ENCODE measurements at places on chromosomes 5 and 9.

DNA sequence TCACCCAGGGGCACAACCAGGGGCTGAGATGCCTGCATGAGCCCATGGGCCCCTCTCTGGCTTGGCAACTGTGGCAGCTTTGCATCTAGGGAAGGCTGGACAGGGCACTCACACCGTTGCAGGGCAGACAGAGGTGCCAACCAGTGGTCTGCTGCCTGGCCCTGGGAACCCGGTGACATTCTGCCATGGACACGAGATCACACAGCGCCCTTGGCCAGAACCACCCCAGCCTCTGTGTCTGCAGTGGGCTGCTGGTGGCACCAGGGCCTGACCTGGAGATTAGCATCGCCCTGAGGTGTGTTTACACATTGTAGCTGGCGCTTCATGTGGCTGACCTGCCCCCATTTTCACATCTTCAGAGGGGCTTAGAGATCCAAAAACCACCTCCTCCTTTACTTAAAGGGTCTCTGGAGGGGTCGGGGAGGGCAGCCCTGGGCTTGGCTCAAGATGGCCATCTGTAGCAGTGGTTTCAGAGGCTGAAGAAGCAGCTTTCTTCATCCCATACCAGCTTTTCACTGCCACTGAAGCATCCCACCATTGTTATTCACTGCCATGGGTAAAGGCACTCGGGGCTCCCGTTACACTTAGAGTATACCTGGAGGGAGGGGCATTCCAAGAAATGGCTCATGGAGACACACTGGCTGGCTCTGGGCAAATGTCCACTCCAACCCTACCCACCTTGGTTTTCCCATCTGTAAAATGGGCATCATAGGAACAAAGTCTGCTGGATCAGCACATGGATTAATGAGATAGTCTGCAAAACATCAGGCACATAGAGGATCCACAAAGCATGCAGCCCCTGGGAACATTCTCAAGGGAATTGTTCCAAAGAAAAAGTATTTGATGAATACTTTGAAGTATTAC is 11.4 kb downstream of the DCANP1 start:
- no peak for DNase-seq

GRCh38 chr5:157555037-157555640 is 20.4 kb downstream of the ADAM19 start:
- DNase-seq, result no peak

- no peak for DNase-seq
Measured at GRCh38 chr5:153676821-153677220, 186.4 kb downstream of the GRIA1 start.

DNA sequence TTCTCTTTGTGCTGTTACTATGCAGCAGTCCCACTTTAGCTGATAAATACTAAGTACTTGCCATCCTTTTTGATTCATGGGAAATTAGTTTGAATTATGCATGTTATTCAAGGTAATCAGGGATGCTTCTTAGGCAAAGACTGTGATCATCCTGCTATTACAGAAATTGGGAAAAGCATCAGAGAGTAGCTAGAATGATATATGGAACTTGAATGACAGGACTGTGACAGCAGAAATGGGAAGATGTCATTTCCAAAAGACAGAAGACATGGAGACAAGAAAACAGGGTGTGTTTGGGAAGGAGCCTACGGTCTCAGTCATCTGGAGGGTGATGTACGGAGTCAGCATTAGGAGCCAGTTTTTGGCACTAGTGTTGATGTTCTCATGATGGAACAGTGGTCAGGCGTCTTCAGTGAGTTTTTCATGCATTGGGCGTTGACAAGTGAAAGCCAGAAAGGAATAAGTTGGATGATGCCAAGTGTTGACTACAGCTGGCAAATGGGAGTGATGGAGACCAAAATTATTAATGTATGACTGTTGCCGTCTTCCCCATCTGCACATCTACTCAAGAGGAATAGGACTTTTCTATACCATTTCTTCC is 70.4 kb downstream of the TMEM167A start:
- DNase-seq, result no peak

DNA sequence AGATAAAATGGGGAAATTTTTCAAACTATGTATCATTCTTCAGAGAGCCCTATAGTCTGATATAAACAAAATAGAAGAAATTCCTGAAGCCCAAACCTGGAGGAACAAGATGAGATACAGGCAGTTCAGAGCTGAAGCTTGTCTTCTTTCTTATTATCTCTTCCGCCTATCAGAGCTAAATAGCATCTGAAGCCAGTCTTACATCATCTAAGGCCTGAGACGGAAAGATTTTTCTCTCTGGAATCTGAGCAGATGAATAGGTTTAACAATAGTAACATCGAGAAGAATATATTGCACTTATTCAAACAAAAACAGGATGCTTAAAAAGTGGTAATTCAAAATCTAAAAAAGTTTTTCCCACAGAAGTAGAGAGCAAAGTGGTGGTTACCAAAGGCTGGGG is 59.8 kb downstream of the LPAR1 start:
- no peak for DNase-seq

GRCh38 chr9:79588488-79589223 is 16.9 kb downstream of the TLE4 start:
- no peak for DNase-seq

GRCh38 chr9:37259951-37260350 is 139.6 kb downstream of the ZCCHC7 start:
- no peak for DNase-seq

- no peak for DNase-seq
Measured at GRCh38 chr9:6383551-6384225, 29.3 kb upstream of the UHRF2 start.

DNA sequence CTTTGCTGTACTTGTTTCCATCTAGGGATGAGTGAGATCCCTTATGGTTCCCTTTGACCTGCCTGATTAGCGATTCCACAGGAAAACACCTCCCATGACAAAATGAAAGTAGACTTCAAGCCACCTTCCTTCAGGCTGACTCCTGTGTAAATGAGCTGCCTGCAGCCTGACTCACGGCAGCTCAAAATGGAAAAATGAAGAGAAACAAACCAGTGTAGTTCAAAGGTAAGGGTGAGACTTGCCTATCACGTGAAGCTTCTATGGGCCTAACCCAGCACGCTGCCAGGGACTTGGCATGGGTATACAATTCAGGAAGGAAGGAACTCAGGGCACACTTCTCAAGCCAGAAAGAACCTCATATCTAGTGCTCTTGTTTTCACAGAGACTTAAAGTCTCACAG is 110.1 kb upstream of the LRRTM2 start:
- DNase-seq, result peak; percentile 48

GRCh38 chr5:91397791-91398190 is 14.7 kb upstream of the ARRDC3 start:
- no peak for DNase-seq

- no peak for DNase-seq
Measured at GRCh38 chr9:126430124-126430523, 103.5 kb downstream of the MVB12B start.

DNA sequence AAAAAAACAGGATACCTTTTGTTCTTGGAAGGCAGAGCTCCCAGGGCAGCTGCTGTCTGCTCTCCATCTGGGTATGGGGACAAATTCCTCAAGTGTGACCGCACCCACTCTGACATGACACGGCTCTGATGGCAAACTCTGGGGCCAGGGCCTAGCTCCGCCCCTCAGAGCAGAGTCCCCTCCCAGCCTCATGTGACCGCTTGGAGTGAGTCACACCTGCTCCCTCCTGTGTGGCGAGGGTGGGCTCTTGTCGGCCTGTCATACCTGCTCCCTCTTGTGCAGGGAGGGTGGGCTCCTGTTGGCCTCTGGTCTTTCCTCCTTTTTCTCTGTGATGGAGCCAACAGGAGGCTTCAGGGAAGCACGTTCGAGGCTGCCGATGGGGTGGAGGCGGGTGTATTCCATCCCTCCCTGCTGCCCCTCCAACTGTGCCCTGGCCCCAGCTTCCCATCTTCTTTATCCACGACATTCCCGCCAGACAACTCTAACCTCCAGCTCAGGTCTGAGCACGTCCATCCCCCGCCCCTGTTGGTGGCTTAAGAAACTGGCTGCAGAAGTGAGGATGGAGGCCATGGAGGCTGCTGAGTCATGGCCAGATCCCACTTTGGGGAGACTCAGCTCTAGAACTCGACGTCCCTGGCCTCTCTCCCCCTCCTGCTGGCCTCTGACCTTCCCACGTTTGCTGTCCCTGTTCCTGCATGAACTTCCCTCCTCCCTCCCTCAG is 65.3 kb downstream of the OLFM1 start:
- DNase-seq, result no peak

GRCh38 chr9:438961-439768 is 224.5 kb downstream of the DOCK8 start:
- no peak for DNase-seq

- DNase-seq, result peak; percentile 15
Measured at GRCh38 chr9:8616414-8616813, 816.8 kb upstream of the DMAC1 start.

DNA sequence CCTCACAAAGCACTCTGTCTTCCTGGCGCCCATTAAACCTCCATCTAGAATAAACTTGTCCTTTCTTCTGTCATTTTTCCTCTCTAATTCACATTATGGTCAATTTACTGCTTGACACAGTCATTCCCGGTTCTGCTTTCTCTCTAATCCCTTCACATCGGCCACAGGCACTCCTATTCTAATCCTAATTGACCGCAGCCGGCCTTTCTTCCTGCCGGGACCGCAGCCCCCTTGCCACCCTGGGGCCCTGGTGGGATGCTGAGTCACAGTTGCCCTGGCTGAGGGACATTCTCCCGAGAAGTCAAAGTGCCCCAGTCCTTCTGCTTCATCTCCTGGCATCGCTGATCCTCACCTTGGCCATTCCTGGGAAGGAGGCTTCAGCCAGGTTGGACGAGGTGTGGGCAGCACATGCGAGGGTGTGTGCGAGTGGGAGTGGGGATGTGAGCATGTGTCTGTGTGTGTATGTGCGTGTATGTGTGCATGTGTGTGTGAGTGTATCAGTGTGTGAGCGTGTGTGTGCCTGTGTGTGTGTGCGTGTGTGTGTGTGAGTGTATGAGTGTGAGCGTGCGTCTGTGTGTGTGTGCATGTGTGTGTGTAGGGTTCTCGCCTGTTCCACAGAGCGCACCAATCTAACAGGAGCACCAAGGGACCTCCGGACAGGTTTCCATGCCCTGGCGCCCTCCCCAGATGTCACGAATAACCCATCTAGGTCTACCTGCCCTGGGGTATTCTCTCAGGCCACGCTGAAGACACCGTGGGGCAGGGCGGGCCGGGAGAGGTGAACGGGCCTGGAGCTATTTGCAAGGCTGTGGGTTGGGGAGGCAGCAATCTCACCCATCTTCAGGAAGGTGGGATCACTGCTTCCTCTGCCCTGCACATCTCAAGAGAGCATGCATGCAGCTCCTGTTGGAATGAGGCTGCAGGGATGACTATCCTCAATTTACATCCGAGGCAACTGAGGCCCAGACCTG is 191.2 kb downstream of the PAX5 start:
- DNase-seq, result no peak

DNA sequence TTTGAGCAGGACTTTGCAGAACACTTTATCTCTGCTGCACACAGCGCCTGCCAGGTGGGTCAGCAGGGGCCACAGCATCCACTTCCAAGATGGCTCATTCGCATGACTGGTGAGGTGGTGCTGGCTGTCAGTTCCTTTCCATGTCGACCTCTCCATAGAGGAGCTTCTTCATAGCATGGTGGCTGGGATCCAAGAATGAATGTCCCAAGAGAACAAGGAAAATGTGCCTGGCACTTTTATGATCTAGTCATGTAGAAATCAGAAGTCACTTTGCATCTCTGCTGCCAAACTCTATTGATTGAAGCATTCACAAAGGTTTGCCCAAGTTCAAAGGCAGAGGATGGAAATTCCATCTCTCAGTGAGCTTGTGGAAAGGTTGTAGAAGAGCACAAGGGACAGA is 85.0 kb downstream of the GALNT10 start:
- no peak for DNase-seq

DNA sequence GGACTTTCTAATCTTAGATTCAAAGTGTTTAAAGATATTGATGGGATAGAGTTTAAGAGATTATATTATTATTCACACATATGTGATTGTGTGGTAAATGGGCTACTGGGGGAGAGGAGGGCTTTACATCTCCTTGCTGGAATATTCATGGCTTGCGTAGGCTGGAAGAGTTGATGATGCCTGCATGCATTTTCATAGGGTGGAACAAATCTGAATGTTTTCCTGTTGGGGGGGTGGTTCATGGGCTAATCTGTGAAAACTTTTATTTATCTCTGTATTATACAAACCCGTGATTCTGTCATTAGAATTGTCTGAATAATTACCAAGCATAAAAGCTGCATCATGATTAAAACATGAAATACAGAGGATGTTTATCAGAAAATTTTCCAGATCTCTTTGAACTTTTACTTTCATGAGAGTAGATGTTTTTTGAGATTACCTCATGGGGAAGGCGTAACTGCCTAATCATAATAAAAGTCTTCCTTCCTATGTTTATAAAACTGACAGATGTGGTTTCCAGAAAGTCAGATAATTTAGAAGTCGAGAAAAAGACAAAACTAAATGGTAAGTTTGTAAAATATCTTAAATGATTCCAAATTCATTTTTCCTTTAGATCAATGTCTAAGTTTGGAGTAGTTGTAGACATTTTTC is 1185.4 kb upstream of the SEMA6A start:
- no peak for DNase-seq

GRCh38 chr5:143065996-143066522 is 295.9 kb downstream of the ARHGAP26 start:
- DNase-seq, result no peak

DNA sequence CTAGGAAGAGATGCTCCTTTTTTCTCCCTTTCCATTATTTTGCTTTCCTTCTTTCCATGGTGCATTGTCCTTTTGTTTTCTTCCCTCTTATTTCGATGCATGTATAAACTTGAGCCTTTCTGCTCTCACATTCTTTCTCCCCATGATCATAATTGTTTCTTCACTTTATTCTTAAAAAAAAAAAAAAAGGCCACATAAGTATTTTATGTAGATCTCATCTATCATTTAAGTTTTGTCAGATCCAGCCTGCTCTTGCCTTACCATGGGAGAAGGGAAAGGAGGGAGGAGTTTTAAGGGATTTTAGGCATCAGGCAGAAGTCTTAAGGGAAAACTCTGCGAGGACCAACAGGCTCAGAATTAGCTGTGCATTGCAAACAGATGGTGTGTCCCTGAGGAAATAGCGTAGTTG is 11.1 kb downstream of the TGFBR1 start:
- no peak for DNase-seq

- no peak for DNase-seq
Measured at GRCh38 chr5:176732736-176733405, 77.5 kb upstream of the UNC5A start.

DNA sequence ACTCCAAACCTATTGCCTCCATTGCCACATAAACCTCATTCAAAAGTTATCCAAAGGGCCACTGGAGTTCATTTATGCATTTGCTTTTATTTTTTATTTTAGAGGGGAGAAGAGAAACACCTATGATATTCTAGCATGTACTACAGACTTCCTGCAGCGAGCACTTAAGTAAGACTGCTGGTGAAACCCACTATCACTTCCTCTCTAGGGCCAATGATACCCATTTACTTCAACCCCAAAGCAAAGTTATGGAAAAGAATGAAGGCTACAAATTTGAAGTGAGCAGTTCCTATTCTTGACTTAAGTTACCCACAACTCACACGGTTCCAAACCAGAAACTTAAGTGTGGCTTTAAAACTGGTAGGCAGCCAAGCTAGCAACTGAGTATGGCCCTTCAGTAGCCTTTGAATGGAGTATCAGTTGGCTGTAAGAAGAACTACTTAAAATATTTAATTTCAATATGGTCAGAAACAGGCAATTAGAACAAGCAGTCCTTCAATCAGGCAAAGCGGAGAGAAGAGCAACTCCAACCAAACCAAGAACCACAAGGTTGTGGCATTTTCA is 94.1 kb downstream of the GPR21 start:
- no peak for DNase-seq

- DNase-seq, result peak; percentile 92
Measured at GRCh38 chr5:148912714-148913398, 86.4 kb downstream of the ADRB2 start.

GRCh38 chr9:19379697-19380046 is 364 bp downstream of the RPS6 start:
- DNase-seq, result peak; percentile 24
